ENCODE measurements at places on chromosomes 7 and 10.

- DNase-seq, result no peak
Measured at GRCh38 chr7:44736896-44737295, 11.8 kb upstream of the ZMIZ2 start.

DNA sequence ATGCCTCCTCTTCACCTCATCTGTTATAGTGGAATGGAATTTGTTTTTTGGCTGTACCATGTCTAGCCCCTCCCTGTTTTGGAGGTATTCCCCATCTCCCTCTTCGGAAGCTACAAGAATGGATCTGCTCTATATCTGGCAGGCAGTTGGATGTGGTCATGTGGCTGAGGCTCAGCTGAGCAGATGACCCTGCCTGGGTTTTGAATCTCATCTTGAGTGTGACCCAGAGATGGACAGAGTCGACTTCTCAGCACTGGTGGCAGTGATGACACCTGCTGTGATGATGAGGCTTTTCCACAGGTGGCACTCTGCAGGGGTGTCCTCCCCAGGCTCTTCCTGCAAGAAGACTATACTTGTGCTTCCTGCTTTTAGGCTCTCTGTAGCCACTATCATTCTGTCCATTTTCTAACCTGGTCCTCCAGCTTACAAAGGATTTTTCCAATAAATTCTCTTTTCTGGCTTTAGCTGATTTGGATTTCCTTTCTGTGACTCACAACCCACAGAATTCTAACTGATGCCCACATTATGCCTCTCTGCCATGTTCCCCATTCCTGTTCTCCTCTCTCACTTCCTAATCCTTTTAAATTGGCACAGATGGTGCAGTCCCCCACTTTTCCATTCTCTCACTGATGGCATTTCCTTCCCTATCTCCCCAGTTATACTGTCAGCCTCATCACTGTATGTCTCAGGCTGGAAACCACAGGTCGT lies 7.5 kb upstream of the ARHGAP22 start:
- no peak for DNase-seq

DNA sequence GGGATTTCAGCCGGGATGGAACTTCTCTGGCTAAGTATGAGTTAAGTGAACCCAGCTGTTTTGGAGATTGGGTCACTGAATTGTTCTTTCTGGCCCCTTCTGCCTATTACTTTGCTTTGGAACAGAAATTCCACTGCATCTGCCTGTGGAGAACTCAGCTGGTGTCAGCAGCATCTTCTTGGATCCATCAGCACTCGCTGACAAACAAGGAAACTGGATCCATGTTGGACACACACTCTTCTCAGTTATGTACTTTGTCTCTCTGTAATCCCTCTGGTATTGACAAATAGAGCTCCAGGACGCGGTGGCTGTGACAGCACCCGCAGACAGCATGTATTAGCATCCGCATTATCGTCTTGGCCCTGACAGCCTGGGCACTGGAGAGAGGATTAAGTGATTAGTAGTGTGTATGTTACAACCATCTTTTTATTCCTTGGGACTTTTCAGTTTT lies 73.0 kb upstream of the BMPER start:
- DNase-seq, result no peak

- DNase-seq, result no peak
Measured at GRCh38 chr10:21300551-21300950, 224.9 kb downstream of the SKIDA1 start.

DNA sequence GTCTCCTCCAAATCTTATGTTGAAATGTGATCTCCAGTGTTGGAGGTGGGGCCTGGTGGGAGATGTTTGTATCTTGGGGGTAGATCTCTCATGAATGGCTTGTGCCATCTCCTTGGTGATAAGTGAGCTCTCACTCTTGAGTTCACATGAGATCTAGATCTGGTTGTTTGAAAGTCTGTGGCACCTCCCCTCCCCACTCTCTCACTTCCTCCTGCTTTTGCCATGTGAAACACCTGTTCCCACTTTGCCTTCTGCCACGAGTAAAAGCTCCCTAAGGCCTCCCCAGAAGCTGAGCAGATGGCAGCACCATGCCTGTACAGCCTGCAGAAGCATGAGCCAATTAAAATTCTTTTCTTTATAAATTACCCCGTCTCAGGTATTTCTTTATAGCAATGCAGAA lies 23.5 kb downstream of the TMEM229A start:
- no peak for DNase-seq

GRCh38 chr7:68785036-68785435 lies 813.2 kb upstream of the AUTS2 start:
- DNase-seq, result no peak

DNA sequence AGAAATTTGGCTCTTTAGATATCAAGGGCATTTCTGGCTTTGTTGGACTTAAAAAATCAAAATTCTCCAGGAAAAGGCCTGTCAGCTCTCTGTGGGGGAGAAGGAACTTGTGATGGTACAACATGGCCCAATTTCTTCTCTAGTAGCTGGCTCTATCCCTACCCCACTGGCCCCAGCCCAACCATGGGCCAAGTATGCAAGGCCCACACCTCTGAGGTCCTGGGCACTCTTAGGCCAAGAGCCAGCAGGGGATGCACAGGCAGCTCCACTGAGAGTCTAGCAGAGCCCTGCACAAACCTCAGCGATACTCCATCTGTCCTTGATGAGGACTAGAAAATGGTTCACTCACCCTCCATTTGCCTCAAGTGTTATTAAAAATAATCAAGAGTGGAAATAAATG lies 261.2 kb downstream of the C7orf25 start:
- no peak for DNase-seq

DNA sequence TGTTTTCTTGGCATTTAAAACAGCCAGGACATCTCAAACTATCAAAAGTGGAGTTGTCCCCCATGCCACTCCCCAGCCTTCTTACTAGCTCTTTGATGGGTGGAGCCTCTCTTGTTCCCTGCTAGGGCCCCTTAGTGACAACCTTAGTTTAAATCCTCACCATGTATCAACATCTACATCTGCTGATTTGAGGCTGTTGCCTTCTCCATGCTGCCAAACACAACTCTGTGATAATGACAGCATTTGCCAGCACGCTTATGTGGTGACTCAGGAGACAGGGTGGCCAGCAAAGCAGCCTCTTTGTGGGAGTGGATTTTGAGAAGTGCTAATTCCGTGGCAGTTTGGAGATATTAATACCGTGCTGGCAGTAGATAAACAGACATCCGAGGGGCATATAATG lies 145.4 kb downstream of the LRRC4 start:
- no peak for DNase-seq

- DNase-seq, result no peak
Measured at GRCh38 chr10:52106011-52106410, 208.1 kb upstream of the DKK1 start.

- DNase-seq, result no peak
Measured at GRCh38 chr7:100677308-100678267, 4.0 kb downstream of the GNB2 start.

- DNase-seq, result no peak
Measured at GRCh38 chr7:49714182-49714581, 59.3 kb upstream of the VWC2 start.

DNA sequence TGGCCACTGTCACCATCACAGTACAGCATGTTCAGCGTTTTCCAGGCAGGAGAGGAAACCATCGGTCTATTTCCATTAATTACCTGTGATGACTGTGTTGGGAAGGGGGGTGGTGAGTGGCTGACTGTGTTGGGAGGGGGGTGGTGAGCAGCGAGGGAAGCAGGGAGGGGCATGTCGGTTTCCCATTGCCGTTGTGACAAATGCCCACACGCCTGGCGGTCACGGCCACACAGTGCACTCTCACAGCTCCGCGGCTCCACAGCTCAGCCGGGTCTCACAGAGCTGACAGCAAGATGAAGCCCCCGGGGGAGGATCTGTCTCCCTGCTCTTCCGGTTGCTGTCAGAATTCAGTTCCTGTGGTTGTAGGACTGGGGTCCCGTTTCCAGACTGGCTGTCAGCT lies 39.0 kb downstream of the AP5Z1 start:
- DNase-seq, result no peak

DNA sequence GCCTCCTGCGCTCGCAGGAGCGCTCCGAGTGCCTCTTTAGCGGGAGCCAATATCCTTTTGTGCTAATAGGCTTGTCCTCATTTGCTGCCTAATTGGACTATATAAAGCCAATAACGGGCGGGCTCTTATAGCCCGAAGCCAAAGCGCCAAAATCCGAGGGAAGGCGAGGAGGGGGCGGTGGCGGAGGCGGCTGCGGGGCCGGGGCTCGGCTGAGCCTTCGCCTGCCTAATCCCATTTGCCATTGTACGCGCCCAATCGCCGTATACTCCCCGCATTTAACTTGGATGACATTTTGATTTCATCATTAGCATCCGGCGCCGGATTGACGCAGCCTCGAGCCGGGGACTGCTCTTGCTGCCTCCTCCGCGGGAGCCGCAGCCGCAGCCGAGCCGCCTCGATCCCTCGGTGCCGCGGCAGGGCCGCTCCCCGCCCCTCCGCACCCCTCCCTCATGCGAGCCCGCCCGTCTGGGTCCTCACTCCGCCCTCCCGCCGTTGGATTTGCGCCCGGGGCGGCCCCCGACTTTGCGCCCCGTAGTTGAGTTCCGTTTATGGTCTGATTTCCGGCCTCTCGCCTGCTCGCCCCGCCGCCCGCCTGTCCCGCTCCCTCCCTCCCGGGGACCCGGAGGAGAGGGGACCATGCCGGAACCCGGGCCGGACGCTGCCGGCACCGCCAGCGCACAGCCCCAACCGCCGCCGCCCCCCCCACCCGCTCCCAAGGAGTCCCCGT lies at the start of gene HMX3:
Gene HMX3, plus strand, starts transcription at position 556 of the 727 bp plus-strand sequence. Its CDS starts 81 bp downstream, at position 637.
- no peak for DNase-seq

GRCh38 chr7:33196221-33196620 lies 66.9 kb downstream of the BBS9 start:
- DNase-seq, result no peak

GRCh38 chr10:9895453-9895852 lies 1122.2 kb upstream of the CELF2 start:
- DNase-seq, result no peak

DNA sequence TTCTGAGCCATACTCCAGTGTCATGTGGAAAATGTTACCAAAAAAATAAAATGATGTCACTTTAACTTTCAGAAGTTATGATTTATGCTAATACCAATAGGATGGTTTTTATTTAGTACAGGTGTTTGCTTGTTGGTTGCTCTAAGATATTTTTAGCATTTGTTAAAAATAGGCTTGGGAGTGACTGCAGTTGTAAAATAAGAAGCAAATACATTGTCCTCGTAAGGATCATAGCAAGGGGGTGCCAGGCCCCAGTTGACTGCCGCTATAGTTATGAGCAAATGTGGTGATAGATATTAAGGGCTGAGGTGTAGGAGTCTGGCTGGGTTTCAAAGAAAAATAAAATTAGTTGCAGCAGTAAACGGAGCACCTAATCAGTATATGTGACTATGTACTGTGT lies 354.4 kb upstream of the BMPER start:
- no peak for DNase-seq

- DNase-seq, result no peak
Measured at GRCh38 chr7:134520130-134520529, 7.2 kb upstream of the AKR1B10 start.

- peak; percentile 5 for DNase-seq
Measured at GRCh38 chr7:50793120-50793946, 10.6 kb upstream of the GRB10 start.

- no peak for DNase-seq
Measured at GRCh38 chr10:5999440-6000165, 22.3 kb upstream of the IL15RA start.

GRCh38 chr10:75439811-75440210 lies 8.4 kb downstream of the LRMDA start:
- DNase-seq, result no peak

DNA sequence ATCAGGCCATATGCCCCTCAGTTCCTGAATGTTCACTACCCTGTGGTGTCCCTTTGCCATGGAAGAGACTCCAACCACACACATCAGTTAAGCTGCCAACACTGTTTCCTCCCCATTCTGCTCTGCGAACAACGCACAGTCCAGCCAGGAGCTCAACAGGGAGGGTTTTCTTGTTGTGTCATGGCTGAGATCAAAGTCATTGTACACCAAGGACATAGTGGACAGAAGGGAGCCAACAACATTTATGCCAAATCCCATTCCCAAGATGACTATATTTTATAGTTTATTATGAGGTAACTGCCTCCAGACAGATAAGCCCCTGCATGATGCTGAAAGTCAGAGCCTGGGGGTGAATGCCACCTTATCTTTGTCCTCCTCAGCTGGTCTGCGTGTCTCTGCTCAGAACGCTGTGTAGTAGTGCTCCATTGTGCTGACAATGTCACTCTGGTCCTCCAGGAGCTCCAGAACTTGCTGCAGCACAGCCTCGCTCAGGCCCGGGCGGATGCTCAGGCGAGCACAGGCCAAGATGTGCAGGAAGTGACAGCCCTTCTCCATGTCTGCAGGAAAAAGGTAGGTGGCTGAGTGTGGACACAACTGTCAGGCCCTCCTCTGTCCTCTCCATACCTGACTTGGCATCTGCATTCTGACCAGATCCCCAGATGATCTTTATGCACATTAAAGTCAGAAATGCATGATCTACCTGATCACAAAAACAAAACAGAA lies 27.1 kb upstream of the SH3PXD2A start:
- no peak for DNase-seq

DNA sequence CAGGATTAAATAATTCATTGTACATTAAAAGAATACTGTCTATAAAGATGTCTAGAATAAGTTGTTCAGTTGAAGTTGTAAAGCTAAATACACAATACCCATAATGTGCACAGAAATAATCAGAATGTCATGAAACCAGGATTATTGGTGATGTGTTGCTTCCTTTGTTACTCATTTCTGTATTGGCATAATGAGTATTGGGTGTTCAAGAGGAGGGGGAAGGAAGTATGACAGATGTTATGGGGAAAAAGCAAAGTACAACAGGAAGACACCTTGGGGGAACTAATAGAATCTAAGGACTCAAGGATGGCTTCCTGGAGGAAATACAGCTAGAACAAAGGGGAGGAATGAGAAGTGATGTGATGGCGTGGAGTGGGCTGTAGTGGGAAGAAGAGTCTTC lies 15.0 kb downstream of the ANKRD1 start:
- DNase-seq, result no peak

DNA sequence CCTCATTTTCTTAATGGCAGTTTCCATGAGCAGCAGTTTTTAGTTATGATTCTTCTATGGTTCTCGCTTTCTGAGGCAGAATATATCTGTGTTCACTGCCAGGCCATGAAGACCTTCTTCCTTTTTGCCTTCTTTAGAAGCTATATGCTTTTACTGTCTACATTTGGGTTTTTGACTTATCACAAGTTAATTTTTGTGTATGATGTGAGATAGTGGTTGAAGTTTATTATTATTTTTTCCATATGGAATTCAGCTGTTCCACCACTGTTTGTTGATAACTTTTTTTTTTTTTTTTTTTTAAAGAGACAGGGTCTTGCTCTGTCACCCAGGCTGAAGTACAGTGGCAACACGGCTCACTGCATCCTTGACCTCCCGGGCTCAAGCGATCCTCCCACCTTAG lies 44.5 kb downstream of the INPP5A start:
- DNase-seq, result no peak

- no peak for DNase-seq
Measured at GRCh38 chr10:124669141-124669823, 74.9 kb downstream of the FAM53B start.
